Activated CD4-positive, alpha-beta T cell treated with anti-CD3 and anti-CD28 coated beads, Interleukin-2, amount 50 U/mL, for 16 hours (primary cell): ENCODE measurements at places on chromosomes 6 and 20.

DNA sequence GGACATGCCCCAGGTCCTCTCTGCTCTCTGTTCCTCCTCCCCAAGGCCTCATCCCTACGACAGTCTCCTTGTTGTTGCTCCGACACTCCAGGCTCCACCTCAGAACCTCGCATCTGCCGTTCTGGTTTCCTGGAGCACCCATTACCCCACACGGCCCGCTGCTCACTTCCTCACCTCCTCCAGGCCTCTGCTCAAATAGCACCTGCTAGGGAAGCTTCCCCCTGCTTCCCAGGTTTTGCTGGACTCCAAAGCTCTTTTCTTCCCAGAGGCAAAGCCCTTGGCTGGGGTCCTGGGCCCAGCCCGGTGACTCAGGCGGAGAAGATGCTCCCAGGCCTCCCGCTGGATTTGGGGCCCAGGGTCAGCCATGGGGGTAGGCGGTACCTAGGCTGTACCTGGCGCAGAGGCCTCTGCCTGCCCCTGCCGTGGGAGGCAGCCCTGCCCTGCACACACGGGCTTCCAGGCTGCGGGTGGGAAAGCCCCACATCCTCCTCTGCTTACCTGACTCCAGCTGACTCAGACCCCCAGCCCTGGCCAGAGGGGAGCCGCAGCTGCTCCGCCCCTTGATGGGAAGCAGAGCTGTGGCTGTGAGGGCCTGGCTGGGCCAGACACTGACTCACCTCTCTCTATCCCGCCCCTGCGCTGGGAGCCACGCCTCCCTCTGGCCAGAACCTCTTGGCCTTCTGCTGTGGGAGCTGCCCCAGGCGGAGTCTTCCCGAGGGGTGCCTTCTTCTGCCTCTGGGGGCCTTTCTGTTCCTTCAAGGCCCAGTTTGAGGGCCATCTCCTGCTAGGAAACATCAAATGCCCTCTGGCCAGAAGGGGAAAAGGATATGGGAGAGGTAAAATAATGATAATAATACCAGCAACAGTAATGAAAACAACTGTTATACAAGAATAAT is 130.5 kb downstream of the CEBPB start:
- DNase-seq: peak; percentile 33

GRCh38 chr6:30149234-30149633 is 11.8 kb downstream of the TRIM10 start:
- DNase-seq: no peak

DNA sequence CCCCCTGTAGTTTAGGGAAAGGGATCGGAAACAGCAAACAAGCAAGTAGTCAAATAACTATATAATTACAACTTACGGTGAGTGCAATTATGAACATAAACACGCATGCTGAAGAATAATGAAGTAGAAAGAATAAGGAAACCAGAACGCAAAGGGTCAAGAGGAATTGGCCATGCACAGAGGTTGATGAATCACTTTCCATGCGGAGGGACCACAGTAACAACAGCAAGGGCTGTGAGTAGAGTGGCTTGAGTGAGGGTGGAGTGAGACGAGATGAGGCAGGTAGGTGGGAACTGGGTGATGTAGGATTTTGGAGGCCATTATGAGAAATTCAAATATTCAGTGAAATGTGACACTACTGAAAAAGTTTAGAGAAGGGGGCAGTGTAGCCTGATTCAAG is 112.2 kb upstream of the LAMP5 start:
- no peak for DNase-seq

- peak; percentile 84 for DNase-seq
These were observed at the start of gene CD109 for GRCh38 chr6:73695619-73696421. Gene CD109 (plus strand): TSS chr6:73696203. CDS start chr6:73696216, 13 bp downstream.

GRCh38 chr6:14017626-14018475 is 93.1 kb downstream of the RNF182 start:
- DNase-seq: no peak
